NCI-H446 treated with DMSO at 0.1 percent for 48 hours (cell line): ENCODE measurements at places on chromosomes 12 and 14.

GRCh38 chr14:77989441-77989991, 180.7 kb upstream of the NRXN3 start:
- no peak for DNase-seq

- peak; percentile 88 for DNase-seq
Observed at GRCh38 chr12:10613349-10614055, at the start of gene MAGOHB. Gene MAGOHB (minus strand): TSS chr12:10613609. CDS start chr12:10613532, 77 bp downstream.

DNA sequence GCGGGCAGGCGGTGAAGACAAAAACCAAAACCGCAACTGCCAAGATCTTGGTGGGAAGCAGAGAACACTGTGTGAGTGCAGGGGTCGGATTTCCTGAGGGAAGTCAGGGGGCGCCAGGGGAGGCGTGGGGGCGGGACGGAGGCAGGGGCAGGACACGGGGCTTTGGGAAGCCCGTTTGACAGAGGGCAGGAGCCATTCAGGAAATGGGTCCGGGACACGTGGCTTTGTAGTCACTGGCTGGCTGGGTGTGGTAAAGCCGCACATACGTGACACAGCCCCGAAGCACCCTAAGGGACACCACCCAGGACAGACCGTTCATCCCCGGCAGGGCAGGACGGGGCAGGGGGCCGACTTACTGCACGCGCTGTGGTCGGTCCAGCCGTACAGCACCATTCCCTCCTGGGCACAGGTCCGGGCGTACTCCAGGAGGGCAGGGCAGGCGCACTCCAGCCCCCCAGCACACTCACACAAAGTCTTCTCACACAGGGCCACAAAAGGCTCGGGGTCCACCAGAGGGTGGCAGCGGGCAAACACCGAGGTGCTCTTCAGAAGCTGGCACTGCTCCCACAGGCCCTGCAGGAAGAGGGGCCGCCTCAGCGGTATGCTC, 49.4 kb downstream of the VWF start:
- no peak for DNase-seq

- DNase-seq: no peak
Observed at GRCh38 chr14:38420048-38420447, 164.2 kb upstream of the CLEC14A start.

DNA sequence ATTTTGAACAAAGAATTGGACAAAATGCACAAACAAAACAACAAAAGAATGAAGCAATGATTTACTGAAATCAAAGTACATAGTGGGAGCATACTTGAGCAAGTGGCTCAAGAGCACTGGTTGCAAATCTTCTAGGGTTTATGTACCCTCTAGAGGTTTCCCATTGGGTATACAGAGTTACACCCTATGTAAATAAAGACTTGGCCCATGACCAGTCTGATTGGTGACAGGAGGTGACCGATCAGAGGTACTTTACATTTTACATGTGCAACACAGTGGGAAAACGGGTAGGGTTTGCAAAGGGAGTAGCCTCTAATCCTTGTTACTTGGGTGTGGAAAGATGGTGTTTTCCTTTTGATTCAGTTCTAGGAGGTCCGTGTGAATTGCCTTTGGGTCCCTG, 10.6 kb upstream of the FAM181A start:
- no peak for DNase-seq

DNA sequence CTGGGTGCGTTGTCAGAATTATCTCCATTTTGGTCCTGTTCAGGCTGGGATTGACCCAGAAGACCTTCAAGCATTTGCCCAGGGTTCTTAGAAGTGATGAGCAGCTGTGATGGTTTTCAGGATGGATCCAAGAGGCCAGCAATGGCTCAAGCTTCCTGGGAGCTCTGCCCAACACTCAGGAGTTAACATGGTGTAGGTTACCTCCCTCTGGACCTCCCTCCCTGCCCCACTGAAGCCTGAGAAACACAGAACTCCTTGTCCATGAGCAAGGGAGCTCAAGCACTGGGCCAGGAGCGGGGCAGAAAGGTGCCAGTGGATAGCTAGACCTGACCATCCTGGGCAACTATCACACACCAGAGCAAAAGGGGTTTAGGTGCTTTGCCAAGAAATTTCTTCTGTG, 148.4 kb upstream of the FKBP4 start:
- no peak for DNase-seq

GRCh38 chr14:75236467-75236866, 42.2 kb upstream of the FOS start:
- no peak for DNase-seq
